Dorsolateral prefrontal cortex (tissue), 122 donors: ENCODE measurements at places on chromosomes 2 and 18. TPM values are rescaled to one million over a fixed set of nuclear protein-coding genes. Genes with fewer than 3 reads are reported as not detected.

Gene CCDC85A
- 25.4 TPM for total RNA-seq

Gene CRYGD
- total RNA-seq: not detected

Gene ALKAL2
- not detected for total RNA-seq

Gene SP5
- not detected for total RNA-seq

Gene NYAP2
- total RNA-seq: 7.0 TPM

Gene DYNAP
- not detected for total RNA-seq

Gene C2orf80
- total RNA-seq: 55.2 TPM

Gene PKDCC
- 36.4 TPM for total RNA-seq

Gene L3MBTL4
- total RNA-seq: 33.1 TPM

Gene PMS1
- 43.1 TPM for total RNA-seq

Gene DNAJC5G
- 5.3 TPM for total RNA-seq
